Right cardiac atrium (tissue), 5 donors: ENCODE measurements at places on chromosomes 6 and 20. TPM values are rescaled to one million over a fixed set of nuclear protein-coding genes. Genes with fewer than 3 reads are reported as not detected.

The TRIM10 gene
- not detected for polyA plus RNA-seq

The NRSN1 gene
- polyA plus RNA-seq, result 0.11 TPM

The UBE2J1 gene
- 12.0 TPM for polyA plus RNA-seq

The GGT7 gene
- 14.8 TPM for polyA plus RNA-seq

The TINAG gene
- 0.09 TPM for polyA plus RNA-seq
